ENCODE measurements at places on chromosomes 12 and 14.

DNA sequence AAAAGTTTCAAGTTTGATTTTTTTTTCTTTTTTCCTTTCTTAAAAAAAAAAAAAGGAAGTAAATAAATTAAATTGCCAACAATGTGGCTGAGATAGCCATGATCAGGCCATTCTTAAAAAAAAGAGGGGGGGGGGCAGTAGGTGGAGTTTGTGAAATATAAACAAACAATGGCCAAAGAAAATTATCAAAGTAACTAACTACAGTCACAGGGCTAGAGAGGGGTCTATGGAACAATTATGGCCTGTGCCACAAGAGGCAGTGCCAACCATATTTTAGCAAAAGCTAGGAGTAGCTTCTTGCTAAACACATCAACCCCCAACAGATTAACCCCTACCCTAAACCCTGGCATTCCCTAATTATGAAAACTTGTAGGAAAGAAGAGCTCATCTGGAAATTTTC is 16.2 kb upstream of the SMARCC2 start:
- no peak for DNase-seq

DNA sequence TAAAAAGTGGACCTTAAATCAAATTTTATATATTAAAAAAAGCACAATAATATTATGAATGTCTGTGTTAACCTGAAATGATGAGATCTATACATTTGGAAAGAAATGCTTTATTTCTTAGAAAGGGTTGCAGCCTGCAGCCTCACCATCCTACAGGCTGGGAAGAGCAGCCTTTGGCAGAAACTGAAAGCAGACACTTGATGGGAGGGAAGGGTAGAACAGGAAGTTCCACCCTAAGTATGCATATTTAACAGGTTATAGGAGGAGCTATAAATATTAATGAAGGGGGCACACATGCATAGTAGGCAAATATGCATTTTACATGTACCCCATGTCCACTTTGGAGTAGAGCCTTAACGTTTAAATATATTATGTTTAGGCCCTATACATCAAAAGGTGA is 498.0 kb downstream of the FLRT2 start:
- DNase-seq = no peak

DNA sequence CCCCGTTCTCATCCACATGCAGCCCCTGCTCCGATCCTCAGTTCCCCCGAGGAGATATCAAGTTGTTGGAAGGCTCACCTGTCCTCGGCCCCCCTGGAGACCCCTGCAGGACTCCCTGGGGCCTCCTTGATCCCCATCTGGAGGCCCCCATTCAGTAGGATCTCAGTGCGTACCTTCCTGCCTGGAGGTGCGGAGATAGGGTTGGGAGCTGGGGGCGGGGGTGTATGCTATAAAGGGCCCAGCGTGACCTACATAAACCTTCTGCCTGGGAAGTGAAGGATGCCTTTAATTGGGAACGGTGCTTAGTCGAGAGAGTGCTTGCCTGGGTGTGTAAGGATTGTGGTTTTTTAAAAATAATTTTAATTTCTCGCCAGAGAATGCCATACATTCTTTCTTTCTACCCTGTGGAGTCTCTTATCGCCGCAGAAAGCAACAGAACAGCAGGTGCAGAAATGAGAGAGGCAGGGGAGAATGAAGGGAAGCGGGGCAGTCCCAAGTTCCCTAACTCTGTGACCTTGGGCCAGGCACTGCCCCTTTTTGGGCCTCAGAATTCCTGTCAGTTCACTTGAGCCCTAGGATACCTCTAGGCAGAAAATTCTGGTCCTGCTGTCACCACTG is 153.7 kb downstream of the TSPAN9 start:
- no peak for DNase-seq

GRCh38 chr12:84397263-84397662 is 515.3 kb downstream of the SLC6A15 start:
- no peak for DNase-seq

DNA sequence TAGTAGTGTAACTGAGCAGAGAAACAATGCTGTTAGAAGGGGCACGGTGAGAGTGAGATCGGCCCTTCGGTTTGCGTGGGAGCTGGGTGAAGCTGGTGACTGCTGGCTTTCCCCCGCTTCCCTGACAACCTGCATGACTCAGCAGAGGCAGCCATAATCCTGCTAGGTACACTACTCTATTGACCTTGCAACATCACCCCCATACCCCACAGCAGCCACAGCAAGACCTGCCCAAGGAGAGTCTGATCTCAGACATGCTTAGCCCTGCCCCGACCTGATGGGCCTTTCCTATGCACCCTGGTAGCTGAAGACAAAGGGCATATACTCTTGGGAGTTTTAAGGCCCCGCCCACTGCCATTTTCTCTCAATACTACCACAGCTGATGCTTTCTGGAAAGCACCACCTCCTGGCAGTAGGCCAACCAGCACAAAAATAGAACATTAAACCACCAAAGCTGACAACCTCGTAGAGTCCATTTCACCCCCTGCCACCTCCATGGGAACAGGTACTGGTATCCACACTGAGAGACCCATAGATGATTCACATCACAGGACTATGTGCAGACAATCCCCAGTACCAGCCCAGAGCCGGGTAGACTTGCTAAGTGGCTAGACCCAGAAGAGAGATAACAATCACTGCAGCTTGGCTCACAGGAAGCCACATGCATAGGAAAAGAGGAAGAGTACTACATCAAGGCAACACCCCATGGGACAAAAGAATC is 75.9 kb upstream of the RGS6 start:
- DNase-seq = no peak

DNA sequence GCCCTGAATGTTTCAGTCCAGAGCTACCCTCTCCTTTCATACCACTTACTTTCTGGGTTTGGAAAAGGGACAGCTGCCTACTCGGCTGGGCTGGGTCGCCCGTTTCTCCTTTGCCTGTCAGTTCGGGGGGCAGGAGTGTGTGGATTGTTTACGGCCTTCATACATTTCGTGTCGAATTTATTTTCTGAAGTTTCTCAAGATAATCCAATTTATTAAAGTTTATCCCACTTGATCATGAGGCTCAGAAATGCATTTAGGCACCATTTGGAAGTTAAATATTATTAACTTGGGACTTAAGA is 608 bp downstream of the ZNF410 start:
- DNase-seq = no peak

DNA sequence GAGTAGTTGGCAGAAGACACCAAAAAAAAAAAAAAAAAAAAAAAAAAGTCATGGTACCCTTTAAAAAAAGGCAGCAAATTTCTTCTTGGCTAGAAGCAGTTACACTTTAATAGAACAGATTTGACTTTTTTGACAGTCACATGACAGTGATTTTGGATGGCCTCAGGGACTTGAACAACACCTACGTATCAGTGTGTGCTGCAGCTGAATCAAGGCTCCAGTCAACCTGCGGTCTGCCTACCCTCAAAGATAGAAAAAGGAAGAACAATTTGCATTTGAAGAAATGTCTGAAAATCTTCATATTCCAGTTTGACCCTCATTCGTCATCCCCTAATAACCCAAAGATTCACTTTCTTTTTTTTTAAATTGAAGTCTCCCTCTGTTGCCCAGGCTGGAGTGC is 53.9 kb downstream of the MDM2 start:
- no peak for DNase-seq

GRCh38 chr12:97944576-97944975 is 482.0 kb downstream of the RMST start:
- DNase-seq = no peak

DNA sequence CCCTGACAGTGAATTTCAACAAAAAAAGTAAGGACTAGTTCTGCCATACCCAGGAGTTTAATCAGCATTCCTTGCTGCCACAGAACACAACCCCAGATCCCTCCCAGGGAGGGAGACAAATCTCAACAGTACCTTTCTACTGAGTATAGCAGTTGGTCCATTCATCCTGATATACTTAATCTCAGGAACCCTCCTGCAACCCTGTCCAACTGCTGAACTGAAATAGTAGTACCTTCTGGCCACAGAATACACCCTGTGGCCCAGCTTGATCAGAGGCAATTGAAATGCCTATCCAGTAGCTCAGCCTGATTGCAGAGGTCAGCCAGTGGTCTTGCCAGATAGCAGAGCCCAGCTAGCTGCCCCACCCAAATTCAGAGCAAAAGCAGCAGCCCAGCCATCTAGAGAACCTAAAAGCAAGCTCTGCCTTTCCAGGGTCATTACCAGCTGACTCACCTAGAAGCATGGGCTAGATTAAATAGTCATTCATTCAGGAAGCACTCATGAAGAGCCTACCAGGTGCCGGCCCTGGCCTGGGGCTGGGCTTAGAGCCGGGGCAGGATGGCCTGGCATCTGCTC is 40.0 kb upstream of the RHOJ start:
- no peak for DNase-seq

DNA sequence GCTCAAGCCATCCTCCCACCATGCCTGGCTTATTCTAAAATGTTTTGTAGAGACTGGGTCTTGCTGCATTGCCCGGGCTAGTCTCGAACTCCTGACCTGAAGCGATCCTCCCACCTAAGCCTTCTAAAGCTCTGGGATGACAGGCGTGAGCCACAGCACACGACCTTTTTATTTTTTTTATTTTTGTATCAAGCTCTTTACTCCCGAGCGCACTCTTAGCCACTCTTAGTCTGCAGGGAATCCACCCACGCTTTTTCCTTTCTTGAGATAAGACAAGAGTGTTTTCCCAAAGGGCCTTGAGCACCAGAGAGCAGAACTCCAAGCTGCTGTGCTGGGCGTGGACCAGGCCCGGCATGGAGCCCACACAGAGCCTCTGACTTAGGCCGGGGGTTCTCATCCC is 23.4 kb downstream of the MAP1LC3B2 start:
- DNase-seq = no peak

DNA sequence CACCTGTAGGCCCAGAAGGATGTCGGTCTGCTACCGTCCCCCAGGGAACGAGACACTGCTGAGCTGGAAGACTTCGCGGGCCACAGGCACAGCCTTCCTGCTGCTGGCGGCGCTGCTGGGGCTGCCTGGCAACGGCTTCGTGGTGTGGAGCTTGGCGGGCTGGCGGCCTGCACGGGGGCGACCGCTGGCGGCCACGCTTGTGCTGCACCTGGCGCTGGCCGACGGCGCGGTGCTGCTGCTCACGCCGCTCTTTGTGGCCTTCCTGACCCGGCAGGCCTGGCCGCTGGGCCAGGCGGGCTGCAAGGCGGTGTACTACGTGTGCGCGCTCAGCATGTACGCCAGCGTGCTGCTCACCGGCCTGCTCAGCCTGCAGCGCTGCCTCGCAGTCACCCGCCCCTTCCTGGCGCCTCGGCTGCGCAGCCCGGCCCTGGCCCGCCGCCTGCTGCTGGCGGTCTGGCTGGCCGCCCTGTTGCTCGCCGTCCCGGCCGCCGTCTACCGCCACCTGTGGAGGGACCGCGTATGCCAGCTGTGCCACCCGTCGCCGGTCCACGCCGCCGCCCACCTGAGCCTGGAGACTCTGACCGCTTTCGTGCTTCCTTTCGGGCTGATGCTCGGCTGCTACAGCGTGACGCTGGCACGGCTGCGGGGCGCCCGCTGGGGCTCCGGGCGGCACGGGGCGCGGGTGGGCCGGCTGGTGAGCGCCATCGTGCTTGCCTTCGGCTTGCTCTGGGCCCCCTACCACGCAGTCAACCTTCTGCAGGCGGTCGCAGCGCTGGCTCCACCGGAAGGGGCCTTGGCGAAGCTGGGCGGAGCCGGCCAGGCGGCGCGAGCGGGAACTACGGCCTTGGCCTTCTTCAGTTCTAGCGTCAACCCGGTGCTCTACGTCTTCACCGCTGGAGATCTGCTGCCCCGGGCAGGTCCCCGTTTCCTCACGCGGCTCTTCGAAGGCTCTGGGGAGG is at the start of gene LTB4R:
Gene LTB4R, plus strand, starts transcription at position 857 of the 959 bp plus-strand sequence. CDS start 4,150 bp downstream, outside the sequence.
- DNase-seq = no peak

GRCh38 chr14:58275527-58276190 is 22.7 kb upstream of the ARID4A start:
- DNase-seq = no peak

GRCh38 chr14:94328196-94328595 is 5.1 kb upstream of the SERPINA6 start:
- DNase-seq = no peak

- no peak for DNase-seq
Observed at GRCh38 chr14:22225516-22226140, 363.4 kb downstream of the DAD1 start.

DNA sequence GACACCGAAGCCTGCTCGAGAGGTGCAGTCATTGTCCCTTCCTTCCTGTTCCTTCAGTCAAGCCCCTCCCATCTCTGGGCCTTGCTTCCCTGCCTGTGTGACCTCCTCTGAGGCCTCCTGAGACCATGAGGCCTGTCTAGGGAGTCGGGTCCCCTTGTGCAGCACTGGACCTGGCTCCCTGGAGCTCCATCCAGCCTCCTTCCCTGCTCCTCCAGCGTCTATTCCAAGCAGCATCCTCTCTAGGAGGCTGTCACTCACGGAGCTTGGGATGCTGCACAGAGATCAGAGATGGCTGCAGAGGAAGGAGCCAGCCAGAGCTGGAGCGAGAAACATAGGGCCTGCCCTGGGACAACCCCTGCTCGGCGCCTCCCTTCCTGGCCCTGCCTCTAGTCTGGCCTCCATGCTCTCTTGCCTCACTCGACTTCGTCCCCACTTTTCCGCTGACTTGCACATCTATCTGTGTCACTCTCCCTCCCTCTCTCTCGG is 142.7 kb downstream of the BCL11B start:
- DNase-seq = no peak

DNA sequence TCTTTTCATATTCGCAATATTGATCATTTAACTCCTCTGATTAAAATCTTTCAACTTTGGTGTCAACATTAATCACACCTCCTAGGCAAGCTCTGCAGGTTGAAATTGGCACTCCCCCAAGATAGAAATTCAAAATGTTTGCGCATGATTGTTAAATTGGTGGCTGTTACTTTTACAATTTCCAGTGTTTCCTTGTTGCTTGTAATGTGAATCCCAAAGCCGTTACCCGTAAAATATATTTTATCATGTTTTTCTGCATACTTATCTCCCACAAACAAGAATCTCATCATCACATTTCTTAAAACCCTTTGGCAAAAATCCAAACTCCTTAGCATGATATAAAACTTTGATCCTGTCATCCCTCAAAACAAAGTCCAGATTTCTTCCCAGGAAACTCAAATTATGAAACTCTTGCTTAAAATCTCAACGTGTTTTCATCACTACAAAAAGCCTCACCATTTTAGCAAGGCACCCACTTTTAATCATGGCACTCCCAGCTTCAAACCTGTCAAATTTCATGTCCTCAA is 14.7 kb downstream of the RTL1 start:
- DNase-seq = no peak

- no peak for DNase-seq
Observed at GRCh38 chr12:104802208-104802607, 155.9 kb downstream of the SLC41A2 start.

DNA sequence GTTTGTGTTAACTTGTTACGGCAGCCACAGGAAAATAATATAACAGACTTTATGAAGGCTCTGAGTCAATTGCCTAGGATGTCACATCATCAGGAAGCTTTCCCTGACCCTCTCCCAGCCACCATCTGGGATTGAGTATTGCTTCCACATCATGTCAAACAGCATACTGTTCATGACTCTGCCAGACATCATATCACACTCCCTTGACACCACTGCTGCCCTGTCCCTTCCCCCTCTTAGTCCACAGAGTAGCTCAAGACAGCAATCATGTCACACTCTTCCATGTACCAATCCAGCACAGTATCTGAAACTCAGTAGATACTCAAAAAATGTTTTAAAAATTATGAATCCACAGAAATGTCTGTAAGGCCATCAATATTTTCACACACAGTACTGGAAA is 168.0 kb downstream of the PIK3C2G start:
- no peak for DNase-seq
